Muscle of arm (tissue), 14 donors: ENCODE measurements at places on chromosomes 2 and 18. TPM values are rescaled to one million over a fixed set of nuclear protein-coding genes. Genes with fewer than 3 reads are reported as not detected.

The MRO gene
- 0.36 TPM for polyA plus RNA-seq

The NOL4 gene
- polyA plus RNA-seq, result 0.24 TPM

The LTBP1 gene
- polyA plus RNA-seq, result 66.6 TPM

The POMC gene
- 2.7 TPM for polyA plus RNA-seq

The DPY30 gene
- polyA plus RNA-seq, result 47.6 TPM

The IFIH1 gene
- polyA plus RNA-seq, result 4.0 TPM

The UGT1A4 gene
- polyA plus RNA-seq, result not detected

- DNase-seq, result no peak
These were observed 70.6 kb upstream of the ASAP2 start for GRCh38 chr2:9135822-9136558.

GRCh38 chr18:39486268-39486667, 1920.7 kb upstream of the CELF4 start:
- DNase-seq, result no peak

DNA sequence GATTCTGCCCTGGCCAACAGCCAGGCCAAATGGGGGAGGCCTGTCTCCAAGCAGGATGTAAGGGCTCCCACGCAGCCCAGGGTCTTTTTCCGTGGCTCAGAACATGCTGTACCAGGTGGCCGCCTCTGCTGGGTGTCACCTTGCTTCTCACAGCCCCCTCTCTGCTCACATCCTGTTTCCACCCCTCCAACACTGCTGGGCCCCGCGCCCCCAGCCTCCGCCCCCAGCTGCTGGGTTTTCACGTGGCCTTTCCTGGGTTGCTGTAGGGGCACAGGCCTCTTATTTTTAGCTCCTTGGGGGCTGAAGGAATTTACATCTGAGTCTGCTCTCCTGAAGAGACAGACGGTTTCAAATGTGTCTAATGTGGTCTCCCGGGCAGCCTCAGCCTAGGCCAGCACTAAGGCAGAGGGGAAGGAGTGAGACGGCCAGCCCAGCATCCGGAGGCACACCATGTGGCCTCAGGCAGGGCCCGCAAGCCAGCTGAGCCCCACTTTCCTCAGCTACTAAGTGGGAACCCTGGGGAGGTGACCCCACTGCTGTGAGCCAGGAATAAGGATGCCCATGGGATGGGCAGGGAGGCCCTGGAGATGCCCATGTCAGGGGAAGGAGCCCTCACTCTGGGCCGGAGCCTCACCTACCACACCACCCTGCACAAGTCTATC, 18.7 kb upstream of the DUSP2 start:
- DNase-seq, result no peak

DNA sequence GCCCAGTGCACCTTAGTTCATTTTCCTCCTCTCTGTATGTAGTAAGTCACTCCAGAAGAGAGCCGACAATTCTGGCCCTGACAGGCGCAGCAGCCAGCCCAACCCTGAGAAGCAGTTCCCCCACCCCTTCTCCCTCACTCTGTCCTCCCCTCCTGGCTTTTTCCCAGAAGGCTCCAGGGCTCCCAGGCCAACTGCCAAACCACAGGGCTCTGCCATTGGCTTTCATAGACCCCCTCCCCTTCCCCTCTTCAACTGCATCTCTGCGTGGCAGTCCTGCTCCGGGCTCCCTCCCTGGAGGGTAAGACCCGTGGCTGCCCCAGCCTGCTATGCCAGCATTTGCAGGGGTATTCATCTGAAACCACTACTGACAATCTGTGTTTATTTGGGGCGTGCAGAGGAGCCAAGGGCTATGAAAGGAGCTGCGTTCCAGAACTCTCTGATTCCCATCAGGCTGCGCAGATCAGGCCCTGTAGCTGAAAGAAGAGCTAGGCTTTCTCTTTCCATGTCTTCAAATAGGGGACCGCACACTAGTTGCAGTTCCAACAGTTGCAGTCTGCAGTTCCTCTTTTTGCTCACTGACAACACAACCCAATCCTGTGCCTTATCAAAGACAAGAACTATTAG, 388.6 kb upstream of the TNP1 start:
- peak; percentile 92 for DNase-seq

DNA sequence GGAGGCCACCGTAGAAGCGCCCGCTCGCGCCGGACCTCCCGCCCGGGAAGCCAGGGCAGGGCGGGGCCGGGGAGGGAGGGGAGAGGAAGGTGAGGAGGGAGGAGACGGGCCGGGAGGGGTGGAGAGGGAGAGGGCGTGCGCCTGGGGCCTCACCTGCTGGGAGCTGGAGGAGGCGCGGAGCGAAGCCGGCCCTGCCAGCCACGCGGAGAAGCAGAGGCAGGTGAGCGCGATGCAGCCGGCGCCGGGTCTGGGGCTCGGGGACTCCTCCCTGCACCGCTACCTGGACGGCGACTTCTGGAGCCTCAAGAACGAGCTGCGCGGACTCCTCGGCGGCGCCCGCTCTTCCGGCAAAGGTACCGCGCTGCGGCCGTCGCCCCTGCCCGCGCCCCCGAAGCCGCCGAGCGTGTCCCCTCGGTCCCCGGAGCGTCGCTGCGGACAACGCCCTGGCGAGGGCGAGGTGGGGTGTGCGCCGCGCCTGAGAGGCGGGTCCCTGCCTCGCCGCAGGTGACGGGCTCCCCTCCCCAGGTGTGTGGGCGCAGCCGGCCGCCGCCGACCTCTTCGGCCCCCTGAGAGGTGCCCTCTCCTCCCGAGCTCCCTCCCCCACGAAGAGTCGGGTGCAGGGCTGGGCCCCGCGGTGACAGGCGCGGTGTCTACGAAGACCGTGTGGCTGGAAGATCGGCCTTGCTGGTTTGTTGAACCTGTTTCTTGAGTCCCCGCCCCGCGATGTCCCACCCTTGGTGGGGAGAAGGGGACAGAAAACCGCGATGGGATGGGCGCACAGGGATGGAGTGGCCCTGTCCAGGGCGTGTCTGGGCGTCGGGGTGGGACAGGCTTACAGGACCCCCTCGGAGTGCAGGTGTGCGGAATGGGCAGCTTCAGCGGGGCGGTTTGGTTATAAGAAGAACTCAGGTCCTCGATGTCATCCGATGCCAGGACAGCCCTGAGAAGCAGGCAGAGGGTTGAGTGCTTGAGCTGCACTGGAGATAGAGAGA, at the start of gene ACOXL:
TSS of gene ACOXL (plus strand) at position 152 of the 992 bp plus-strand sequence. CDS start 35,817 bp downstream, outside the sequence.
- DNase-seq, result no peak

DNA sequence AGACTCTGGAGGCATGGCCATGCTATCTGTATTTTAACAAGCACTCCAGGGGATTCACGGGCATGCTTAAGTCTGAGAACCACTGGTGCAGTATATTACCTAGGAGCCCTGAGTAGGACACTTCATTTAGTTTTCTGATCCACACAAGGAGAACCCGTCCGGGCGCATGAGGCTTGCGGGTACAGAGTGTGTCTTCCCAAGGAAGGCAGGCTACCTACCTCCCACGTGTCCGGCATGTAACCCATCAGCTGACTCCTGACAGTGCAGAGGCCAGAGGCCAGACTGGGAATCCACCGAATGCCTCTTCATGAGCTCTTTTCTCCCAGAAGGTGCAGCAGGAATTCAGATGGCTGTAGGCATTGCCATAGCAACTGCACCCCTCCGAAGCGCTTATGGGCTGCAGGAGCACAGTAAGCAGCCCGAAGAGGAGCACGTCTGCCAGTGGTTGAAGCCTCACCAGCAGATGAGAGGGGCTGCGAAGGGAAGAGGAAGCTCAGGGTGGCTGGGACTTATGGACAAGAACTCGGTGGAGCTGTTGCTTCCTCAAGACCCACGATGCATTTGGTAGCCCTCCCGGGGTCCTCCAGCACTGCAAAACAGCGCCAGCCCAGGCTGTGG, 33.8 kb upstream of the DNMT3A start:
- DNase-seq, result no peak

GRCh38 chr18:59001721-59002120, 137.0 kb downstream of the ZNF532 start:
- DNase-seq, result no peak

- no peak for DNase-seq
These were observed 259.3 kb downstream of the SOX11 start for GRCh38 chr2:5951471-5951870.

- no peak for DNase-seq
These were observed 105.9 kb downstream of the TMX3 start for GRCh38 chr18:68608851-68609490.

GRCh38 chr2:17588031-17588430, 47.5 kb downstream of the VSNL1 start:
- DNase-seq, result no peak

DNA sequence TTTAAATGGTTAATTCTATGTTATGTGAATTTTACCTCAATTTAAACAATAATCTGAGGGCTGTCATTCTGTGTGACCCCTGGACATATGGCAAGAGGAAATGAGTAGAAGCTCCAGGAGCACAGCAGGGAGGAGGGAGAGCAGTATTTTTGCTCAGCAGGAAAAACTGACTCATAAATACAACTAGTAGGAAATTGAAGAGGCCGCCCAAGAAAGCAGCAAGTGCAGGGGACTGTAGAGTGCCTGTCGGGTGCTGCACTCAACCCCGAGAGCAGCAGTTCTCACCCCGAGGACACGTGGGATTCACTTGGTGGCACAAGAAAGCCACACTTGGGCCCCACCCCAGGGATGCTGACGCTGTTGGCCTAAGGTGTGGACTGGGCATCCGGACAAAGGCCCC, 60.8 kb downstream of the NPAS2 start:
- no peak for DNase-seq

GRCh38 chr18:57060814-57061213, 86.1 kb upstream of the BOD1L2 start:
- no peak for DNase-seq

- no peak for DNase-seq
These were observed 197.3 kb upstream of the TWIST2 start for GRCh38 chr2:238650536-238650935.

GRCh38 chr2:223954401-223954800, 2.9 kb upstream of the MRPL44 start:
- no peak for DNase-seq

GRCh38 chr2:69716555-69717120, 25.3 kb upstream of the ANXA4 start:
- no peak for DNase-seq

GRCh38 chr2:60629801-60630385, 76.4 kb upstream of the BCL11A start:
- no peak for DNase-seq

DNA sequence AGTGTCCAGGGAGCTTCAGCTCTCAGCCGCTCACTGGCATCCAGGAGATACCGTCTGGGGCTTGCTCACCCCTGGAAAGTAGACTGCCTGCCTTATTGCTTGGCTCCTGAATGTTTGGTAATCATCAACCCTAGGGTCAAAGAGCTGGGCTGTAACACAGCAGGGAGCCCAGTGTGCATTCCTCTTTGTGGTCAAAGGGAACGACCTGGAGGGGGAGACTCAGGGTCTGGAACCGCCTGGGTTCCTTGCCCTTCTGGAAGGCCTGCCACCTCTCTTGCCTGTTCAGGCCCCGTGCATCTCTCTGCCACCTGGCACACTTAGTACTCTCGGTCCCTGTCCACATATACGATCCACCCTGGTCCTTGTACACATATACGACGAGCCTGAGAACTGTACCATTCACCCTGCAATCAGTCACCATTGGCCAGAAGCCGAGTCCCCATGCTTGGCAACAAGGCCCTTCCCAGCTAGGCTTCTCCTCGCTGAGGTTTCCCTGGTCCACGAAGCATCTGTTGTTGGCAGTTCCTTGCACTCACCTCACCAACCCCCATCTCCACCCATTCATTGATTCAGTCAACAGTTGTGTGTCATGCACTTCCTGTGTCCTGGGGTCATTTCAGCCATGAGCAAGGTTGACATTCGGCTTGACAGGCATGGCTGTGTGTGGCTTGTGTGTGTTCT, at the start of gene NAT8:
TSS of gene NAT8 (minus strand) at position 85 of the 681 bp plus-strand sequence. CDS start 794 bp downstream, outside the sequence.
- DNase-seq, result no peak

GRCh38 chr2:24329700-24330099, 30.6 kb downstream of the ITSN2 start:
- DNase-seq, result no peak

GRCh38 chr2:235669983-235670962, 176.4 kb downstream of the AGAP1 start:
- peak; percentile 70 for DNase-seq
